ENCODE measurements at places on chromosomes 12 and 14.
A peak's percentile ranks its signal among the peaks of the same experiment; 100 is the strongest.

DNA sequence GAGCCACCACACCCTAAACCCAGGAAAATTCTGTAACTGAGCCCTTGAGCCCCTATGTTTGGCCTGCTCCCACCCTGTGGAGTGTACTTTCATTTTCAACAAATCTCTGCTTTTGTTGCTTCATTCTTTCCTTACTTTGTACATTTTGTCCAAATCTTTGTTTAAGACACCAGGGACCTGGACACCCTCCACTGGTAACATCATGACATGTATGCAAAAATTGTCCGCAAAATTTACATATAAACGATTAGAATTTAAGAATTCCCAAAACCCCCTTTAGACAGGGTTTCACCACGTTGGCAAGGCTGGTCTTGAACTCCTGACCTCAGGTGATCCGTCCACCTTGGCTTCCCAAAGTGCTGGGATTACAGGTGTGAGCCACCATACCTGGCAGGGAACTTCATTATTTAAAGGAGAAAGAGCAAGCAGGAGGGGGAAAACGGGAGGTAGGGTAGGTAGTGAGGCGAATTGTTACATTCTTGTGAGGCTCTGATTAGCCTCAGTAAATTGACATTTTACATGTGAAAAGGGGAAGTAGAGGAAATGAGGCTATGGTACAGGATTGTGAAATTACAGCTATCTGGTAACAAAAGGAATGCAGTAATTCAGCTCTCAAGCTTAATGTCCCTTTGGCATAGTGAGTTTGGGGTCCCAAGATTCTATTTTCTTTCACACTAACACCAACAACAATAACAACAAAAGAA, 27.6 kb downstream of the TUBA1A start:
- DNase-seq: no peak

- DNase-seq: no peak
These were observed 1.6 kb downstream of the GIT2 start for GRCh38 chr12:109994401-109995175.

- DNase-seq: no peak
These were observed 6.3 kb upstream of the RIN3 start for GRCh38 chr14:92507174-92507768.

GRCh38 chr12:4807116-4807783, 87.0 kb downstream of the GALNT8 start:
- DNase-seq: no peak

DNA sequence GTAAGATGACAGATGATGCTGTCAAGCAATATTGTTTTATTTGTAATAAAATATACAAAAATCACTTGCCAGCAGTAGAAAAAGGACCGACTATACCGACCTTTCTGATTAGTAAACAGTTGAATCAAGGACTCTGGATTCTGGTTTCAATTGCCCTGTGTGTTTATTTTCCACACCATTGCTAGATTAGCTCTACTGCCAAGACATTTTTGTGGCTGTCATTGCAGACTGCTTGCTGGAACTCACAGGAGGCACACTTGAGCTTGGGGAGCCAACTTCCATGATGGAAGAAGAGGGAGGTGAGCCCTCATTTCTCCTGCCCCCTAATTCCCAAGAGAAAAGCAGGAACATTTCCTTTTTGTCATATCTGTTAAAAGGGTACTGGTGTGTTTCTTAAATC, 51.3 kb downstream of the MAPKAPK5 start:
- DNase-seq: no peak

GRCh38 chr14:90111895-90112534, 50.2 kb downstream of the KCNK13 start:
- DNase-seq: no peak

- DNase-seq: no peak
These were observed 13.0 kb upstream of the TMTC2 start for GRCh38 chr12:82673698-82674097.

GRCh38 chr14:74469548-74470518, 23.3 kb downstream of the NPC2 start:
- no peak for DNase-seq

DNA sequence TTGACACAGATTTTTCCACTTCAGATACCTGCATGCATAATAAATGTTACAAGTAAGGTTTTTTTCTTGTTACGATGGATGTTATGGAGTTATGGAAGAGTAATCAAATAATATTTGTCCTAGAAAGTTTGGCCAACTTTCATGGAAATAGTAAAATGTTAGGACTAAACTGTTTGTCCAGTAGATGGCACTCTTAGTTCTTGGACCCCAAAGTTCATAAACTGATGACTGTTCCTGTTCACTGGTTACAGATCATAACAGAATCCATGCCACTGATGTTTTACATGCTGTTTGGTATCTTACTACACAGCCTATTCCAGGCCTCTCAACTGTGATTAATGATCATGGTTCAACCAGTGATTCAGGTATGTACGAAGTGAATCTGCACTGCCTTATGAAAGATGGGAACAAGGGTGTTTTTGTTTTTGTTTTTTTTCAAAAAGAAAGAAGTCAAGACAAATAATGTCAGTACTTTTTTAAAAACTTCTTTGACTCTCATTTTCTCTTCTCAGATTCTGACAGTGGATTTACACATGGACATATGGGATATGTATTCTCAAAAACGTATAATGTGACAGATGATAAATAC, 48.8 kb upstream of the SLCO1C1 start:
- DNase-seq: no peak

GRCh38 chr12:66352197-66352596, 49.9 kb downstream of the HELB start:
- DNase-seq: no peak

DNA sequence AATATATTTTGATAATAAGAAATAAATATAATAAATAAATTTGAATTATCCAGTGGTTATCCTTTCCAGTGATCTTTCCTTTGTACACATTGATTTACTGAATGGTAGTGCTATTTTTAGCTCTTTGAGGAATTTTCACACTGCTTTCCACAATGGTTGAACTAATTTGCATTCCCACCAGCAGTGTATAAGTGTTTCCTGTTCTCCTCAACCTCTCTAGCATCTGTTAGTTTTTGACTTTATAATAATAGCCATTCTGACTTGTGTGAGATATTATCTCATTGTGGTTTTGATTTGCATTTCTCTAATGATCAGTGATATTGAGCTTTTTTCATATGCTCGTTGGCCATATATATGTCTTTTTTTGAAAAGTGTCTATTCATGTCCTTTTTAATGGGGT, 333.7 kb downstream of the RAD51B start:
- DNase-seq: no peak

- DNase-seq: no peak
These were observed 59.4 kb downstream of the BCL11B start for GRCh38 chr14:99212646-99213045.

DNA sequence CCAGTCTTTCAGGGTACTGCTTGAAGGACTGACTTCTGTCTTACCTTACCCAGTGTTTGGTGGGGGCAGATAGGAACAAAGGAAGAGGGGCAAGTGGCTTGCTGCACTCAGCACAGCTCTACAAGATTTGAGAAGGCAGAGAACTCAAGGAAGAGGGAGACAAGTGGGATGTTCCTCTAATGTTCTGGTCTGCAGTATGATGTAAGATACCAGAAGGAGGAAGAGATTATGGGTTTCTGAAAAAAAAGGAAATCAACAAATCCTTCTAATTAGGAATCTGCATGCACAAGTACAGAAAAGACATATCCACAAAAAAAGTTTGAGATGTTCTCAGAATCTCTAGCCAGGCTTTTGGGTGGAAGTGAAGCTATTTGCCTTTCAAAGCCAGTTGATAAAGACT, 37.1 kb downstream of the USP15 start:
- no peak for DNase-seq

GRCh38 chr14:57464008-57464730, 29.5 kb downstream of the CCDC198 start:
- no peak for DNase-seq

- no peak for DNase-seq
These were observed 12.5 kb downstream of the DICER1 start for GRCh38 chr14:95144849-95145248.

- DNase-seq: no peak
These were observed 1069.1 kb upstream of the SEL1L start for GRCh38 chr14:82602794-82603193.

DNA sequence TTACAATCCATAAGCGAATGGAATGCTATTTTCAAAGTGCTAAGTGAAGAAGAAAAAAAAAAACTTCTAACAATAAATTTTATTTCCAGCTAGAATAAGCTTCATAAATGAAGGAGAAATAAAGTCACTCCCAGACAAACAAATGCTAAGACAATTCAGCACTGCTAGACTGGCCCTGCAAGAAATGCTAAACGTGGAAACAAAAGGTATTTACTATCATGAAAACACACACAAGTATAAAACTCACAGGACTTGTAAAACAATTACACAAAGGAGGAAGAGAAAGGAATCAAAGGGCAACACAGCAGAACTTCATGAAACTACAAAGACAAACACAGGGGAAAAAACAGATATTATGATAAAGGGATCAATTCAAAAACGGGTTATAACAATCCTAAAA, 85.8 kb upstream of the NELL2 start:
- DNase-seq: no peak

DNA sequence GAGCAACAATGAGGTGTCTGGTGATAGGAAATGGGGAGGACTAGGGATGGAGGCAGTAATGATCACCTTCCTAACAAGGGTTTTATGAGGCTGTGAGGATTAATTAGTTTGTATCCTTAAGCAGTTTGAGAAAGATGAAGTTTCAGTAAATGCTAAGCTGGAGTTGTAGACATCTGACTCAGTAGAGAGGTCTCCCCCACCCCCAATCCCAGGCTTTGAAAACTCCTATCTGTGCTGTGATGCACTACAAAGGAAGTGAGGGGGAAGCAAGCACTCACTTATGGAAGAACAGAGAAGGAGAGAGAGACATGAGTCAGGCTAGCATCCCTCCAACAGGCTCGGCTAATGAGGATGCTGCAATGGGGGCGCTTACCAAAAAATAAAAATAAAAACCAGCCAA, 5.5 kb upstream of the BCL11B start:
- no peak for DNase-seq

- no peak for DNase-seq
These were observed 114.6 kb upstream of the SINHCAF start for GRCh38 chr12:31440586-31440985.

- DNase-seq: no peak
These were observed 9.8 kb downstream of the IFFO1 start for GRCh38 chr12:6546016-6546415.

DNA sequence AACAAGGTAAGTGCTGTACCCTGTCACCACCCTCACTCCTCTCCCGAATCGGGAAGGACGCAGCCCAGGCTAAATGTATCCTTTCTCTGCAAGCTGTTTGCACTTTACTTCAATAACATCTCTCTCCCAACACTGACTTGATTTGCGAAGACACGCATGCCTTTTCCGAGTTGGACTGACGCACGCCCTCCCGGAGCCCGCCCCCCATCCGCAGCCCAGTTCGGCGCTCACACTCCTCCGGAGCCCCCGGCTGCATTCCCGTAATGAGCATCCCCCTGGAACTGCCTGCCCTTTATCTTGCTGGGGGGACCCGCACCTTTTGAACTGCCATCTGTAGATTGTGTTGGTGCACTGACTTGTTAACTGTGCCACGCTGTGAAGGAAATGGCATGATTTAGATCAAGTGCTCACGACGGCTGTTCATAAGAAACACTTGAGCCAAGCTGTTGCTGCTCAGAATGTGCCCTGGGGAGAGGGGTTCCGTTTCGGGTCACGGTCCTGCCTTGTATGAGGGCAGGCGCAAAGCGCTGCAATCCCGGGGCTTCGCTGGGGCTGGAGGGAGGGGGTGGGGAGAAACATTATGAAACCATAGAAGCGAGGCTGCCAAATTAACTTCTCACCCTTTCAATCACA, 176.6 kb upstream of the CDKN3 start:
- DNase-seq: no peak

DNA sequence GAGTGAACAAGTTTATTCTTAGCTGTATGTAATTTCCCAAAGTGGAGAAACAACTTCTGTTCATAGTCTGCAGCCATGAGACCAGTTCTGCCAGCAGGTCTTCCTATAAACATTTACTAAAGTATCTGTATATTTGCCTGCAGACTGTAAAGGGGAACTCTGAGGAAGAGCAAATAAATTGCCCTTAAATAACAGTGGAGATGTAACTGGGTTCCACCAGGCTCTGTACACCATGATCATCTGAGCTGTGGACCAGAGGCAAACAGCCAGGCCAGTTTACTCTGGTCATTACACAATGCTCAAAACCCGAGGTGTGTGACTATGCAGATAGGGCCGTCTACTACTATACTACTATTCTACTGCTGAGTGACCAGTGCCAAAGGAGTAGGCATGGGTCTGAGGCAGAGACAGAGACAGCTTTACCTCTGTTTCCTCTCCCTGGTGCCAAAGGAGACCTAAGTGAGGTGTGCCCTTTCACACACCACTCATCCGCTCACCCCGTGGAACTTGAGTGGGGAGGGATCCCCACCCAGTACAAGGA, 21.1 kb upstream of the CERS5 start:
- DNase-seq: no peak

GRCh38 chr14:95876761-95877538, at the start of gene TUNAR:
TUNAR (plus strand) TSS chr14:95876832.
- no peak for DNase-seq

- DNase-seq: no peak
These were observed 18.9 kb downstream of the BICD1 start for GRCh38 chr12:32125455-32126084.

DNA sequence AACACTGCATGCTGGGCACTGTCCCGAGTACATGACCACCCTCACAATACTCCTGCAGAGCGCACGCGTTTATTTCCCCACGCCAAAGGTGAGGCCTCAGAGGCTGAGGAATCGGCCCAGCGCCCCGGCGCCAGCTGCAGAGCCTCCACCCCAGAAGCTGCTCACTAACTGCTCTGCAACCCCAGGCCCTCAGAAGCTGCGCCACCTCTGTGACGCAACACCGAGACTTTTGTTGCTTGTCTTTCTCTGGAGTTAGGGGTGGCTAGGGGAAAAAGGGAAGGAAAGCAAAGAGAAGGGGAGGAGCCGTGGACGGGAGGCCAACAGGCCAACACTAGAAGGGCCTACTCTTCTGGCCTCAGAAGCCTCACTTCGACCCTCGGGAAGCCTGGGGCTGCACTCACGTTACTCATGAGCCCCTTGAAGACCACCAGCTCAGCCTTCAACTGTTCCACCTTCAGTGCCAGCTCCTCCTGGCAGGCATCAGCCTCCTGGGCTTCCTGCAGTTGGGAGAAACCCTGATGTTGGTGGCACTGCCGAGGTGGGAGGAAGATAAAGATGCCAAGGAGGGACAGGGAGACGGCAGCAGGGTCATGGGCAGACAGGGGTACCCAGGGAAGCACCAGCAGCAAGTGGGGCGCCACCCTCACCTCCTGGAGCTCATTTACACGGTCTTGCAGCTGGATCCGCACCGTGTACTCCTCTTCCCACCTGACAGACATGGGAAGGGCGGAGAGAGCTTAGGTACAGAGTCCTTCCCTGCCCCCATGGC, 5.4 kb downstream of the IFFO1 start:
- DNase-seq: no peak

DNA sequence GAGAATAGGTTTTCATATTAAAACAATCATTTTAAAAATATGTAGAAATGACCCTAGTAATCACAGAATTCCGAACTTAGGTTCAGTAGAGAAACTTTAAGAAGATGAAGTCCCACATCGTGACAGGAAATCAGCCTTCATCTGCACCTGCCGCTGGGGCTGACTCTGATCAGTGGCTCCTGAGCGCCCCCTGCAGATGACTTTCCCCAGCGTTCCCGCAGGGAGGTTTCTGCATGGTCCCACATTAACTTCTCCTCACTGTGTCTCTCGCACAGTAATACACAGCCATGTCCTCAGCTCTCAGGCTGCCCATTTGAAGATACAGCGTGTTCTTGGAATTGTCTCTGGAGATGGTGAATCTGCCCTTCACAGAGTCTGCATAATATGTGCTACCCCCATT, 1131.1 kb downstream of the TMEM121 start:
- DNase-seq: peak; percentile 30

- DNase-seq: no peak
These were observed 266.6 kb upstream of the FAR2 start for GRCh38 chr12:28882444-28882843.

GRCh38 chr14:70289138-70289537, 70.3 kb downstream of the COX16 start:
- DNase-seq: peak; percentile 48
